ENCODE measurements at places on chromosomes 2 and 18.

DNA sequence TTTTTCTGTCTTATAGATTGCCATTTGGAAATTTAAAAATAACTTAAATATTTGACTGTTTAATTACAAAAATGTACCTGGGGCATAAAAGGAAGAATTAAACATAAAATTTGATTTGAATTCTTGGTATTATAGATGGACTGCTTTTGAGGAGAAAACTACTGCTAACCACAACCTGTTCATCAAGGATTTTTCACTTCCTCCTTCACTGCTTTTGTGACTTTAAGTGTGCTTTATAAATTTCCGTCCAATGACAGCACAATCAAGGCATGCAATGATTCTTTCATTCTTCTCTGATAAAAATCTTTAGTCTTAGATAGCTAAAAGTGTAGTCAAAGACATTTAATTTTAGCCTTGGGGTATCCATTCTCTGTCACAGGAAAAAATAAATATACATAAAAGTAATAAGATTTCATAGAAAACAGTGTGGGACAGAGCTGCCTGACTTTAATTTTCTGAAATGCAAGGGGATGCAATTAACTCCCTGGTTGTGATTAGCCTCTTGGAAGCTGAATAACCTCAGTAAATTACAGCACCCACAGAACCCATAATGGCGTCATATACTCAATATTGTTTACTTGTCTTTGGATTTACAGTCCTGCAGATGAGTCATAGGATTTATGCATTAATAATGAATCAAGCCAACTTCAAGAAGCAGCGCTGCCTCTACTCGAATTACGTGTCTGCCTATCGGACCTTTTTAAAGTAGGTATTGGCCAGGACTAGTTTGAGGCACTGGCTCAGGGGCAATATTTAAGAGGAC lies 587.9 kb downstream of the NRXN1 start:
- DNase-seq = no peak

- no peak for DNase-seq
Measured at GRCh38 chr2:237354892-237355291, 59.1 kb downstream of the COL6A3 start.

- no peak for DNase-seq
Measured at GRCh38 chr2:65357095-65357958, 75.1 kb downstream of the SPRED2 start.

DNA sequence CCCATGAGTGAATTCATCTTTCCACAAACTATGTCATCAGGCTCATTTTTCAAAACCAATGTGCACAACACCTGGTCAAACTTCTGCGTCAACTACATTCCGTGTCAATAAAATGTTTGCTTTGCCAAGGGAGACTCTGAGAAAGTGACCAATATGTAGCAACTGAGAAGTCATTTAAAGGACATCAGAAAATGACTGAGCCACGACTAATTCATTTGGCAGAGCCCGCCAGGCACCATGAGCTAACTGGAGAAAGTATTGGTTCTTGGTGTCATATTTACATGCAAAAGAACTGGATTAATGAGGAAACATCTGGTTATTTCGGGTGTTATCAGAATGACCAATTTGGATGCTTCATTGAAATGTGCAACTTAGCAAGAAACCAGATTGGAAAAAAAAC lies 7.2 kb downstream of the RND3 start:
- no peak for DNase-seq

DNA sequence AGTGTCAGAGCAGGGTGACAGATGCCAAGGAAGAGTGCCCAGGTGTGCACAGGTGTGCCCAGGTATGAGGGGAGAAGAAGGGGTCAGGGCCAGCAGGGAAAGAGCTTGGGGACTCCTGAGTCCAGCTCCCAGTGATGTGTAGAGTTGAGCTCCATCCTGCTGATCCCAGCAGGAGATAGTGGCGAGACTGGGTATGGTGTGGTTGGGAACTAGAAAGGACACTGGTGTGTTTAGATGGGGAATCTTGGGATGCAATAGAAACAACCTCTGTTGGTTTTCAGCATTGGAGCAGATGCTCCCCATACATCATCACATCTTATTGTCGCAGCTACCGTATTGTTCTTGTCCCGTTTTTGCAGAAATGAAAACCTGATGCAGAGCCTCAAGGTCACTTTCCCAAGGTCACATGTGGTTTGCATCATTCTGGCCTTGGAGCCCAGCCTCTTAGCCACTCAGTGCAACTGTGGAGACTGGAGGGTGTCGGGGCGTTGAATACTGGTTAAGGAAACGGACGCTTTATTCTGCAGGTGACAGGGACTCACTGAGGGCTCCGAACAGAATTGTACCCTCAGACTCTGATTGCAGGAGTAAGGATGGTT lies 166.7 kb downstream of the AGAP1 start:
- no peak for DNase-seq

DNA sequence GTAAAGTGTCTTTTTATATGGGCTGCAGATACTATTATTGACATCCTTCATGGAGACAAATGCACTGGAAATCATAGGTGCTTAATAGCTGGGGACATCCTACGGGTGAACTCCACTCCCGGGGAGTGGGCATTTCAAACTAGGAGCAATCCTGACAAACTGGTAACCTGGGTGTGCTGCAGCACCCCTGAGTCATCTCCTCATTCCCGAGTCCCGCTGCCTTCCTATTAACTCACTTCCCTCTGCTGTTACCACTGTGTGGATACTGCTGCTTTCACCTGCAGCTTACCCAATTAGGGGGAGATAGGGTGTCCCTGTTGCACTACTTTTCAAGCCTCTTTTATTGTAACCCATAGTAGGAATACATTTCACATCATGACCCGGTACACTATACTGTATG lies 134.2 kb downstream of the RAPGEF4 start:
- no peak for DNase-seq

DNA sequence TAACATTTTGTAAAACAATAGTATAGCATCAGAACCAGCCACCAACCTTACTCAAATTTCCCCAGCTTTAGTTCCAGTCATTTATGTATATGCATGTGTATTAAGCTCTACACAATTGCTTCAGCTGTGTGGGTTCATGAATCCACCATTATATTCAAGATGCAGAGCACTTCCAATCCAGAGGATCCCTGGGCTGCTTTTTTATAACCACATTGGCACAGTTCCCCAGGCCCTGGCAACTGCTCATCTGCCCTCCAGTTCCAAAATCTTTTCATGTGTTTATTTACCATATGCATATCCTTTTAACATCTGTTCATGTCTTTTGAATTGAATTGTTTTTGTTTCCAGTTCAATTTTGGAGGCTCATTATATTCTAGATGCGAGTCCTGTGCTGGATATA lies 482.9 kb upstream of the HS6ST1 start:
- no peak for DNase-seq

- no peak for DNase-seq
Measured at GRCh38 chr2:85785871-85786270, 32.1 kb downstream of the ATOH8 start.

DNA sequence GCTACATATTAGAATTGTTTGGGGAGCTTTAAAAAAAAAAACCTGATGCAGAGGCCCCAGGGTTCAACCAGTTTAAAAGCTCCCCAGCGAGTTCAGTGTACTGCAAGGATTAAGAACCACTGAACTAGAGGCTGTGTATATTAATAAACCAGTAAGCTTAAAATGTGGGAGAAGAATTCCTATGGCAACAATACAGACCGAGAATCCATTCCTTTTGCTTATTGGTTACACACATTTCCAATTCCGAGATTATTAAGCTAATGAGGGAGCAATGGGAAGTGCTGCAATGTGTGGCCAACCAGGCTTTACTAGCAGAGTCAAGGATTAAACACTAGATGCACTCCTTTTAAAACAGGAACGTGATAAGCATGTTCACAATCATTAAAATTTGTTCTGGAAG lies 204.4 kb downstream of the TDRD15 start:
- no peak for DNase-seq

Measured in activated gamma-delta T cell (primary cell).